ENCODE measurements at places on chromosomes 6 and 20.
A peak's percentile ranks its signal among the peaks of the same experiment; 100 is the strongest.

DNA sequence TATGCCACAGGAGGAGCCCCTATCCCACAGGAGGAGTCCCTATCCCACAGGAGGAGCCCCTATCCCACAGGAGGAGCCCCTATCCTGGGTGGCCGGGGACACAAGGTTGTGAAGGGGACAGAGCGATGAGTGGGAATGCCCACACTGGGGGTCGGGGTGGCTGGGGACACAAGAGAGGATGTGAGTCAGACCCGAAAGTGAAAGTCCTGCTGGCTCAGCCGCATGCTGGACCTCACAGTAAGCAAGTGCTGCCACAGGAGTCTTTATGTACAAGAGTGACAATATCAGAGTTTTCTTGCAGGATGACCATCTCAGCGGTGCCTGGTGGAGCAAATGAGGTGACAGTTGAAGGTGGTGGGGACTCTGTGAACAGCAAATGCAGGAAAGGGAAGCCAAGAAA, 93.7 kb downstream of the PSMB1 start:
- DNase-seq, result no peak

GRCh38 chr6:146598772-146599405, at the start of gene ADGB:
ADGB (plus strand) TSS chr6:146598972; CDS start chr6:146599041, 69 bp downstream.
- no peak for DNase-seq

DNA sequence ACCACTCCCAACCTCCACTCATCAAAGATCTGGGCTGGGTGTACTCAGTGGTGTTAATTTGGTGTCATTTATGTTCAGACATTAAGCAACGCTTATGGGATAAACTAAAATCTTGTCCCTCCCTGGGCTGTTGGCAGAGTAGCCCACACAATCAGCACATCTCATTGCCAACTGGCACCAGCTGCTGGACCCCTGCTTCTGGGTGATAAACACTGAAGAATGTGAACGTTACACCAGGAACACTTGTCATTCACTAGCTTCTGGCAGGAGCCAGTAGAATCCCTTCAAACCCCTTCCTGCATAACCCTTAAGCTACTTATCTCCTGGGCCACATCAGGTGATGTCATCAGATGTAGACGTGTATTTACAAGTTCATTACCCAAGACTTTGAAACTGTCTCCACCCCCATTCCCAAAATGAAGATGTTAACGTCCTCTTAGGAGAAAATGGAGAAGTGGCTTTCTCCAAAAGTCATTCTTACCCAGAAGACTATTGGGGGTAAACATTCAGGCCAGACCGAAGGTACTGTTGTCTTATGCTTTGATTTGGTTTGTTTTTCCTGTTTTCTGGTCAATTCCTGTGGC, 107.8 kb upstream of the CD93 start:
- no peak for DNase-seq

GRCh38 chr6:42279144-42279781, 61.6 kb upstream of the MRPS10 start:
- DNase-seq, result no peak

DNA sequence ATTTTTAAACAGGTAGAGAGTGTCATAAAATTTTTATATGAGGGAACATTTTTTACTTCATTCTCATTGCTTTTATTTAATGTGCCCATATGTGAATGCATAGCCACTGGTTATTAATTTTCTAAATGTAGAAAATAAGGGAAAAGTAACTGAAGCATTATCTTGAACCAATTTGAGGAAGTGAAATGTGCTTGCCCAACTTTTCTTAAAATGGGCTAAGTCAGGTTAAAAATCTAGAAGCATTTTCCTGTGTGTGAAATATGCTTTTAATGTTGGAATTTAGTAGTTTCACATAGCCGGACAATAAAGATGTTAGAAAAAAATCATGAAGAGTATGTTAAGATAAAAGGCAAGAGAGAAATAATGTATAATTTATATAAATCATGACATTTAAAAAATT, 3.8 kb downstream of the SEC23B start:
- no peak for DNase-seq

- no peak for DNase-seq
Observed at GRCh38 chr6:8086755-8087306, 15.5 kb downstream of the EEF1E1 start.

GRCh38 chr6:23983735-23984134, 142.3 kb upstream of the NRSN1 start:
- DNase-seq, result no peak

DNA sequence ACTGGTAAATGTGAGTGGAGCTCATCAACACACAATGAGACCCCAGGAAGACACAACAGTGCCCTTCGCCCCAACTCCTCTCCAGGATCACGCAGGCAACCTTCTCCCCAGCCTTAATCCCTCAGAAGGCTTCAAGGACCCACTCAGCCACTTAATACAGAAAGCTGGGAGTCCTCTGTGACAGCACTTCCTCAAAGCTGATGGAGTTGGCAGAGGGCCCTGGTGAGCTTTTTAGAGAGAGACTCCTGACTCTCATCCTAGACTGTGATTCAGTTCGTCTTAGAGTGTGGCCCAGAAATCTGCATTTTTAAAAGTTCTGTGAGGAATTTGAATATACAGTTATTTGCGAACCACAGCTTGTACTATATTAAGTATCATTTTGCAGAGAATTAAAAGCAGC, 187.7 kb downstream of the UST start:
- DNase-seq, result no peak

- DNase-seq, result no peak
Observed at GRCh38 chr6:22706651-22707050, 137.3 kb downstream of the HDGFL1 start.

- no peak for DNase-seq
Observed at GRCh38 chr20:9211016-9211760, 142.3 kb downstream of the PLCB4 start.

GRCh38 chr20:32792316-32792715, 27.4 kb upstream of the MAPRE1 start:
- peak; percentile 83 for DNase-seq

- no peak for DNase-seq
Observed at GRCh38 chr20:10788055-10788454, 114.3 kb upstream of the JAG1 start.

GRCh38 chr20:36891211-36891610, 15.3 kb downstream of the TLDC2 start:
- no peak for DNase-seq

DNA sequence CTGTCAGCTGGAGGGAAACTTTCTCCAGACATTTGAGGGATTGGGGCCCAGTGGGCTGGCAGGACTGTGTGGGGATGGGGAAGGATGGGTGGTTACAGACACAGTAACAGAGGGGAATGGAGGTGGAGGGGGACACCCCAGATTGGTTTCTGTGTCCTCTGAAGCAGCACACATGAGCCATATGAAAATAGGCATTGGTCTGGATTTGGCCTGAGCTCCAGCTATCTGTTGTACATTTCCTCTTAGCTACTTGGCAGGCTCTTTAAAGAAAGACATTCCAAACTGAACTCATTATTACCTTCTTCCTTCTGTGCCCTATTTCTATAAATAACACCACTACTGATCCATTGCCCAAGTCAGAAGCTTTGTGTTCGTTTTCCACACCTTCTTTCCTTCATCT, 72.0 kb upstream of the PRL start:
- DNase-seq, result no peak

GRCh38 chr20:61846741-61847419, 218.8 kb downstream of the TAF4 start:
- no peak for DNase-seq

GRCh38 chr6:6331946-6332601, 11.6 kb upstream of the F13A1 start:
- no peak for DNase-seq

DNA sequence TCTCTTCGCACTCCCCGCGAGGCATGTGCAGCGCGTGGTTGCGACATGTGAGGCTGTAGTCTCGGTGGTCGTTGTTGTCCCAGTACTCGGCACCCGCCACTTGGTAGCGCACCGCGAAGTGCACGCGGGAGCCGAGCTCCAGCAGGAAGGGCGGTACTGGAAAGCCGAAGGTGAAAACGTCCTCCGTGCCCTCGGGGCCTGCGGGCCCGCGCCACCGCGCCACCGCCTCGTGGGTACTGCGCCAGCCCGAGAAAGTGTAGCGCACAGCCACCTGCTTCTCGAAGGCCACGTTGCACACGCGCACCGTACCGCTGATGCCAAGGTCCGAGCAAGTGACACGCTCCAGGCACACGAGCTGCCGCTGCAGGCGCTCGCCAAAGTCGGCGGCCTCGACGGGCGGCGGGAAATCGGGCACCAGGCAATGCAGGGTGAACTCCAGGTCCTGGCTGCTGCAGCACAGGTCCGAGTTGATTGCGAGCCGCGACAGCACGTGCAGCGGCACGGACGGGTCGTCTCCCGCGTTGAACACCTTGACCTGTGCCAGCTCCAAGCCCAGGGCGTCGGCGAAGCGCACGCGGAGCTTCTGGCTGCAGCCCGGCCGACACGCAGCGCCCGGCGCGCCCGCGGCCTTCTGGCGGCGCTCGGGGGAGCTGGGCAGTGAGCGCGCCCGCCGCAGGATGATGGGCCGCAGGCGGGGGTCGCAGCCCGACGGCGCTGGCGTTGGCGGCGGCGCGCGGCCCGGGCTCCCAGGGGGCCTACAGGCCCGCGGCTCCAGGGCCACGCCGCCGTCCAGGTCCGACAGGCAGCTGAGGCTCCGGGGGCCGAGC, 840 bp downstream of the PPP1R3D start:
- DNase-seq, result no peak

GRCh38 chr6:132425176-132425575, 23.9 kb upstream of the MOXD1 start:
- DNase-seq, result no peak

DNA sequence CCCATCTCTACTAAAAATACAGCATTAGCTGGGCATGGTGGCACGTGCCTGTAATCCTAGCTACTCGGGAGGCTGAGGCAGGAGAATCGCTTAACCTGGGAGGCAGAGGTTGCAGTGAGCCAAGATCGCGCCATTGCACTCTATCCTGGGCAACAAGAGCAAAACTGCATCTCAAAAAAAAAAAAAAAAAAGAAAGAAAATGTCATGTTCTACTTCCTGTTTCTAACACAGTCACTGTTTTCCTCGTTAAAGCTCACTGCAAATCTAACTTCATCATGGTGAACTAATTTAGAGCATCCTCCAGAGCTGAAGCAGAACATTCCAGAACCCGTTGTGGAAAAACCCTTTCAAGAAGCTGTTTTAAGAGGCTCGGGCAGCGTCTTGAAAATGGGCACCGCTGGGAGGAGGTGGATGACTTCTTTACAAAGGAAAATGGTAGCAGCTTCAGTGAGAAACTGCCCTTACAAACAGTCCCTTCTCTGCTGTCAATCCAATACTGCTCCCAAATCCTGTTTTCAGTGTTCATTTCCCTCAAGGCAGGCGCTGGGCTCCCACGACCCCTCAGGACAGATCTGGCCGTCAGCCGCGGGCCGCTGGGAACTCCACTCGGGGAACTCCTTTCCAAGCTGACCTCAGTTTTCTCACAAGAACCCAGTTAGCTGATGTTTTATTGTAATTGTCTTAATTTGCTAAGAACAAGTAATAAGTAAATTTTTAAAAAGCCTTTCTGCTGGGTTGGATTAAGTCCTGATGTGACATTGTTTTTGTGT, 12.5 kb downstream of the CTSZ start:
- no peak for DNase-seq

DNA sequence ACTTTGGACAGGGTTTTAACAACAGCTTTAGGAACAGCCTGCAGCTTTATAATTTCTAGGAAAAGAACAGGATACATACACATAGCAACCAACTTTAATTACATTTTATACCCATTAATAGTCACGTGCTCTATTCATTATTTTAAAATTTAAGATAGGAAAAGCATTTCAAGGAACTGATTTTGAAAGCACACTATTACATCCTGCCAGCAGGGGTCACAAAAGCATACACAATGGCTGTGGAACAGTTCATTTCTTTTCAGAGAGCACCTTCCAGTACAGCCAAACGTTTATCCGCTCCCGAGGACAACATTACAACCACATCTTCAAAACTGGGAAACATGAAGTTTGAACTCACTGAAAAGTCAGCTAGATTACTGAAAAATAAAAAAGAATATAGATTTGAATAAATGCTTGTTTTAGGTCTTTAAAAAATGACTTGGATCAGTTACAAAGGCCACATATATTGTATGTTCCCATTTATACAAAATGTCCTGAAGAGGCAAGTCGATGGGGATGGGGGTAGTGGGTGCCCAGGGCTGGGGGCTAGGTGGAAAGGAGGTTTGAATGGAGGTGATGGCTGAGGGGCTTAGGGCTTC, 104.6 kb upstream of the EXOC2 start:
- DNase-seq, result no peak
